Stimulated activated CD8-positive, alpha-beta memory T cell treated with anti-CD3 and anti-CD28 coated beads, Interleukin-15, amount 100 ng/mL, for 48 hours (primary cell): ENCODE measurements at places on chromosomes 1 and 21.

GRCh38 chr1:181097242-181097641, 8.7 kb downstream of the IER5 start:
- no peak for DNase-seq

DNA sequence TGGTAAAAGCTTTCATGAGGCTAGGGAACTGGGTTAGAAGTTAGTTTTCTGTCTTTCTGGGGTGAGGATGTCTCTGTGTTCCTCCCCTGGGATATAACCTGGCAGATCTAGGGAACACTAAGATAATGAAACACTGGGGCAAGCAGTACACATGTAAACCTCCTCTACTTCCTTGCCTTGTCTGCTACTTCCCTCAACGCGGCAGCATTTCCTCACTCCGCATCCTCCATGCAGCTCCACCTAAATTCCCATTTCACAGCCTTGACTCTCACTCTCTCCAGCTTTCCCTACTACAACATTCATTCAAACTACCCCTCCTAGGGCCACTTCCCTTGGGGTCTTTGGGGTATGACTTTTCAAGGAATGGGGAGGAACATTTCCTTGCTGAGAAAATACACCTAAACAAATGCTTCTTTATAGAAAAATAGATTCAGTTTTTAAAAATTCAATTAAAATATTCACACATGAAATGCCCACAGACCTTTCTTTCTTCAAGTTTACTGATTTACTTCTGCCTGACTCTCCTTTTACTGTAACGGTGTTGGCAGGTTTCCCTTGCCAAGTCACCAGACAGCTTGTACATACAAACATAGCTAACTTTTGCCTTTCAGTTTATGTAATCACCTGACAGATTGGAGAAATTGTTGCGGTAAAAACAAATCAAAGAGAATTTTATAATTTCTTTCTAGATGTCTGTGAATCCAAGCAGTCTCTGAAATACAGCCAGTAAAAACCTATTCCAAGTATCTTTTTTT, 90.1 kb downstream of the TNFSF18 start:
- no peak for DNase-seq

GRCh38 chr1:27414091-27414490, 21.7 kb downstream of the GPR3 start:
- no peak for DNase-seq

- DNase-seq = no peak
Observed at GRCh38 chr1:23171181-23171755, 2.6 kb upstream of the LUZP1 start.

GRCh38 chr1:203036135-203036534, 9.8 kb downstream of the PPFIA4 start:
- DNase-seq = no peak

DNA sequence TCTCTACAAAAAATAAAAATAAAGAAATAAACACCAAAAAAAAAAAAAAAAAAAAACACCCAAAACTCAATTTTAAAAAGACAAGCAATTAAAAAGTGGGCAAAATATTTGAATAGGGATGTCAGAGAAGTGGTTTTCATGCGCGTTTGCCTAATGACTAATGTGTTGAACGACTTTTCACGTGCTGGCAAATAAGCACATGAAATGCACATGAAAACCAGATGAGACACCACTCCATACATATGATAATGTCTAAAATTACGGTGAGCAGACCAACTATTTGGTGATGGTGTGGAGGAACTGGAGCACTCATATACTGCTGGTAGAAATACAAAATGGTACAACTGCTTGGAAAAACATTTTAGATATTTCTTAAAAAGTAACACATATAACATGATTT, 39.4 kb upstream of the UHMK1 start:
- no peak for DNase-seq

DNA sequence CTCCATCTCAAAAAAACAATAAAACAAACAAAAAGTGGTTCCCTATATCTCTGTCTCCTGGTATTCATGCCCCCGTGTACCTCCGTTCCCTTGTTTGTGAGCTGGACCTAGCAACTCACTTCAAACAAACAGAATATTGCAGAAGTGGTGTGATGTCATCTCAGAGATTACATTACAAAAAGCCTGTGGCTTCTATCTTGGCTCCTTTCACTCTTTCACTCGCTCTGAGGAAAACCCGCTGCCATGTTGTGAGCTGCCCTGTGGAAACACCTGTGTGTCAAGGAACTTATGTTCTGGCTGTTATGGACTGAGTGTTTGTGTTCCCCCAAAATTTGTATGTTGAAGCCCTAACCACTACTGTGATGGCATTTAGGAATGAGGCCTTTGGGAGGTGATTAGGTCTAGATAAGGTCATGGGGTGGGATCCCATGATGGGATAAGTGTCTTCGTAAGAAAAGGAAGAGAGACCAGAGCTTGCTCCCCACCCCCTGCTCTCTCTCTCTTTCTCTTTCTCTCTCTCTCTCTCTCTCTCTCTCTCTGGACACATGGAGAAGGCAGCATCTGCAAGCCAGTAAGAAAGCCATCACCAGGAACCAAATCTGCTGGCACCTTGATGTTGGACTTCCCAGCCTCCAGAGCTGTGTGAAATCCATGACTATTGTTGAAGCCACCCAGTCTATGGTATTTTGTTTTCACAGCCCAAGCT, 7.4 kb upstream of the HYI start:
- DNase-seq = no peak

GRCh38 chr1:88640060-88640459, 44.0 kb upstream of the PKN2 start:
- DNase-seq = no peak

GRCh38 chr1:54595956-54596498, 27.3 kb downstream of the FAM151A start:
- no peak for DNase-seq

DNA sequence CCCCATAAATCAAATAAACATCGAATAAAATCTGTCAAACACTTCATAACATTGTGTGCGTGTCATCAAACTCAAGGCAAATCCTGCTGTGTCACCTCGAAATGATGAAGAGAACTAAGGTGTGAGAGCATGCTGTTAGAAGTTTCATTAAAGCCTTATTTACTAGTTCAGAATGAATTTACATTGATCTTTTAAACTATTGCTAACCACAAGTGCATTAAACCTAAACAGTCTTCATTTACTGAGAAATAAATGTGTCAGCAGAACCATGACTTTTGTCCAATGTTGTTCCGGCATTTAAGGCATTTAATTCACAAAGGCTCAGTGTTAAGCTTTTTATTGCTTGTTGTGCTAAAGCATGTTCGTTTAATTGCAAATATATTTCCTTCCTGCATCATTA, 474.4 kb downstream of the SETD4 start:
- no peak for DNase-seq

DNA sequence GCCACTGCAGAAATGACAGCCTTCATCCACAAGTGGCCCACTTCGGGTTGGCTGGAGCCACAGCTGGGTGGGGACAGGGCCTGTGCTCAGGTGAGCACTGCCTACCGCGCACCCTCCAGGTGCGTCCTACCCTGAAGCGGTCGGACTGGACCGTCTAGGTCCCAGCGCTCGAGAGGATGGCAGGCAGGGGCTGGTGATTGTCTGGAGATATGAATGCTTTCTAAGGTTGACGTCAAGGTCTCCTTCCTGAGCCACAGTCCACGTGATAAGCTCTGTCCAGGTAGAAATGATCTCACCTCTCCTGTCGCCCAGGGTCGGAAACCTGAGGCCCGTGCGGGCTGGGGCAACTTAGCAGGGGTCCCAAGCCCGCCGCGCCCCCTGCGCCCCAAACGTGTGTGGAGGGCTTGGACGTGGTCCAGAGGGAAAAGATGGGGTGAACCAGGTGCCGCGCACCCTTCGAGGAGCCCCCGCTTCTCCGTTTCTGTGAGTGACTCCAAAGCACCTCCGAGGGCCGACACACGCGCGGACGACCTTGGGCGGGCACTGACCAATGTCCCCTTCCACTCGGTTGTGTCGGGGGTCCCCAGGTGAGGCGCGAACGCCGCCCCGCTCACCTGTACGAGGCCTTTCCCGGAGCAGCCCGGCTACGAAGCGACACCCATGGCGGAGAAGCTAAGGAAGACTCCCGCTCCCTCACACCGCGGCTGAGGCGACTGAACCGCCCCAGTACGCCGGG, 853 bp upstream of the DOP1B start:
- no peak for DNase-seq

DNA sequence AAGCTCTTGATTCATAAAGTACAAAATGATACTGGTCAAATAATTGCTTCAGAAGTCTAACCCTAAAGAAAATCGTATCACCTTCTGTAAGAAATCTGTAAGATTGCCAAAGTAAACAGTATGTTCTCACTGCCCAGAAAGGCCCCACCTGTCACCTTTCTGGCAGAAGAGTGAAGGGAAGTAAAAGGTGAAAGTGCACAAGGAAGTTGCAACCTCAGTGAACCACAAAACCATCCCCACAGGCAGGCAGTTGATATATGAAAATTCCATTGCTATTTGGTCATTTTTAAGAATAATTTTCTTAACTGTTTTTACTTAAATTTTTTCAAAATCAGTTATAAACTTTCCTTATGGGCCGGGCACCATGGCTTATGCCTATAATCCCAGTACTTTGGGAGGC, 48.5 kb upstream of the FBXO28 start:
- DNase-seq = no peak

GRCh38 chr1:101410048-101410878, 173.4 kb downstream of the S1PR1 start:
- peak; percentile 8 for DNase-seq

DNA sequence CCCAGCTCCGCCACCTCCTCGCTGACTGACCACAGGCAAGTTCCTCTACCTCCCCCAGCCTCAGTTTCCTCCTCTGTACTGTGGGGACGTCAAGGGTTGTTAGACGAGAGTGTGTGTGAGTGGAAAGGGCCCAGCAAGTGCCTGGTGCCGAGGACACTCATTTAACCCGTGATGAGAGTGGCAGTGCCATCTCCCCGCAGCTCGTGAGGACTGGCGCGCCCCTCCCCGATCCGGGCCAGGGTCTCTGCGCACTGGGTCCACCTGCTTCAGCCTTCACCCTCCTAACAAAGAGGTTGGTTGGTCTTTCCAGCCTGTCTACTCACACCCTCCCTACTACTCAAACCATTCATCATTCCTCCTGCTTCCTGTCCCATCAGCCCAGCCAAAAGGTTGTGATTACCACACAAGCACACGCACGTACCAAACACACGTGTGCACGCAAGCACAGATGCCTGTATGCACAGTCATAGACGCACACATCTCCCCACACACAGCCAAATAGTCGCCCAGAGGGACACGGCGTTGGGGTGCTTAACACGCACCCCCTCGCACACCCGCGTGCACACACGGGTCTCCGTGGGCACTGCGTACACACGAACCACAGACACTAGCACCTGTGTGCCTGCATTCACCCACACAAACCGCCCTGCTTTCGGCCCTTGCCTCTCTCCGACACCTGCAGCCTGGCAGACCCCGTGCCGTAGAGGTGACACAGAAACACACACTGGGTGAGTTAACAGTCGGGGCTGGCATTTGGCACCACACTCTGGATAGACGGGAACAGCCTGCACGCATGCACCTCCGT, 39.3 kb downstream of the TAS1R2 start:
- DNase-seq = no peak
